ENCODE measurements at places on chromosomes 1 and 21.
A peak's percentile ranks its signal among the peaks of the same experiment; 100 is the strongest.

- DNase-seq, result no peak
Measured at GRCh38 chr1:165279882-165280281, 76.6 kb downstream of the LMX1A start.

DNA sequence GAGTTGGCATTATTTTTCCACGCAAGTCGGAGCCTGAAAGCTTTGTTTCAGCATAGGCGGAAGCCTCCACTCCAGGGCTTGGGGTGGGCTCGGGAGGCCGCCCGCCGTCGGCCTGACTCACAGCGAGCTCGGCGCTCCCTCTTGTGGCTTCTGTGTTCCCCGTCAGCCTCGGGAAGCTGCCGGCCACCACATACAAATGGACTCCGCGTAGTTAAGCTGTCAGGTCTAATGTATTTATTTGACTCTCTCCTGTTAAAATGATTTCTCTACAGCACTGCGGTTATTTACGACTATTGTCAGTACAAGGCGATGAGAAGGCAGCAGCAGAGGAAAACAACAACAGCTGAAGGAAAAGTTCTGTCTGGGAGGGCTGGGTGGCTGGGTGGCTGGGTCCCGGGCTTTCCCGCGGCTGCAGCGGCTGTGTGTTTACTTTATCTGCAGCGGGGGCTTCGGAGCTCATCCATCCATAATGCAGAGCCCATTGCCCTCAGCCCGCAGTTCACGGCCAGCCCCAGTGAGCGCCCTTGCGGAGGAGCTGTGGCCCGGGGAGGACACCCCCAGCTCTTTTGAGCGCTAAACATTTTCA is 375.7 kb upstream of the CAMK1G start:
- peak; percentile 17 for DNase-seq

- DNase-seq, result no peak
Measured at GRCh38 chr21:34182436-34182835, 109.1 kb downstream of the MRPS6 start.

DNA sequence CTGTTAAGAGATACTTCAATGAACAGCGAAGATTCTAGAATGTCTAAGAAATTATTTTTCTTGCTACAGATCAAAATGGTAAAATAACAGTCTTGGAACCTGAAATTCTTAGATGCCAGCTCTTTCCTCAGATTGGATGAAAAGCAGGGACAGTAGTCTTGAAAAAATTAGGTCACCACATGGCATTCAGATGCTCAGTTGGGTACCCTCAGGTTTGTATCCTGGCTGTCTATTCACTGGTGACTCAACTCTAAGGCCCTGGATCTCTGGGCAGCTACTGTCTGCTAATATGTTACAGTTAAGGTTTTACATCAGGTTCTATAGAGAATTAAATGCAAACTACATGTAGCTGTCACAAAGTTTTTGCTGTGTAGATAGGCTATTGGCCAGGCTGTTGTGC is 528.9 kb upstream of the ADAMTS5 start:
- DNase-seq, result no peak

GRCh38 chr1:15011661-15012060 is 141.9 kb upstream of the TMEM51 start:
- DNase-seq, result no peak

DNA sequence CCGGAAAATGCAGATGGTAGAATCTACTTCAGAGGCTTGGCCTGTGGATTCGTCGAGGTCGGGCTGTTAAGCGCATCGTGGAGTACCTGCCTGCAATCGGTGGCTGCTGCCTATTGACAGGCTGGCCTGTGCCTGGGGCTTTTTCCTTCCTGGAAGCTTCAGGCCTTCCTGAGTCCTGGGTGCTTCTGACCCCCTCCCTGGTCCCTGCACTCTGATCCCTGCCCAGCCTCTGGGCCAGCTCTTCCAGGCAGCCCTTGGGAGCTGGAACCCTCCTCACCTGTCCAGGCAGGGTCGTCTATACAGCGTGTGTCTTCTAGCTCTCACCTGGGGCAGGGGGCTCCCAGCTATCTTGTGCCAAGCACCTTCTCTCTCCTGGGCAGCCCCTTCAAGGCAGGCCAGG is 40.0 kb upstream of the TNFRSF1B start:
- no peak for DNase-seq

- DNase-seq, result no peak
Measured at GRCh38 chr1:66371233-66372005, 162.5 kb upstream of the SGIP1 start.

- no peak for DNase-seq
Measured at GRCh38 chr1:160907976-160908375, 23.0 kb upstream of the ITLN1 start.

GRCh38 chr1:235910357-235911299 is 43.9 kb upstream of the LYST start:
- DNase-seq, result no peak

DNA sequence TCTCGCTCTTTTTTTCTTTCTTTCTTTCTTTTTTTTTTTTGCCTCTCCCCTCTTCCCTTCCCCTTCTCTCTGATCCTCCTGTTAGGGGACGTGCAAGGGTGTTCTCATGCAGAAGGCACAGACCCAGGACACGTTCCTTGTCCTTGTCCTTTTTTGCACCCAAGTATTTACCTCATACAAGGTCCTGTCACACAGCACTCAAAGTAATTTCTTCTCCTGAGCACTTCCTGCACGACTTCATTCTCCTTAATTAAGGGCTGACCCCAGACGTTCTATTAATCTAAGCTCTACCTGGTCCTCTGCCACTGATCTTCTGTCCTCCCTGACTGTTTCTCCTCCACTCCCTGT is 424 bp upstream of the PCNX2 start:
- DNase-seq, result no peak

DNA sequence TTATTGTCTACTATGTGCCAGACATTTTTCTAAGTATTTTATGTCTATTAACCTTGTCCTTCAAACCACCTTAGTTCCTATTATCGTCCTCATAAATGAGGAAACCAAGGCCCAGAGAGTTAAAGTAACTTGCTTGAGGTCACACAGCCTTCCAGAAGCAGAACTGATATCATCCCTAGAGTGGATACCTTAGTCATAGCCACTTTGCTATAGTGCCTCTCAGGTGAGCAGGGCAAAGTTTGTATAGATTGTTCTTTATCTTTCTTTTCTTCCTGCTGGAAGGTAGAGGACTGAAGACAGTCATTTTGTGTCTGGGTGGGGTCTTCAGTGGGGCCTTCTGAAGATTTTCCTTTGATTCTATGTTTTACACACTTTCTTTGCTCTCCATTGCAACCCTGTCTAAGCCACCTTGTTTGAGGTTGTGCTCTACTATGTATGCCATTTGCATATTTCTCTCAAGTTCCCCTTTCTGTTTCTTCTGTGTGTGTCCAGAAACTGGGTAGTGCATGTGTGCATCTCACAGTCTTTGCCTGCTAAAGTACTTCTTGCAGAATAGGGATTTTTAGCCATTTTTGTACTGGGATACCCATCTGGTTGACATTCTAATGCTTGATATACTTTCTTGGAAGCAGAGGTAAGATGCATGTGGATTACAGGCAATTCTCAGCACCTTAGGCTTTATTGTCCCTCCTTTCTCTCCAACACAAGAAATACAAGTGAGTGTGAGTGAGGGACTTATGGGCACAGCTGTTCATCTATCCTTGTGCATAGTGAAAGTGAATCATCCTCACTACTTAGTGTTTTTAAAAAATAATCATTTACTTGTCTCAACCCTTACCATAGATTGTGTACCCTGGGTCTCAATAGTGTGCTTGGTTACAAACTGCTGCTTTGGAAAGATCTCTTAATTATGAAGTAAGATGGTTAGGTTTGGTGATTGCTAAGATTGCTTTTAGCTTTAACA is 207.6 kb upstream of the HMCN1 start:
- DNase-seq, result peak; percentile 65

Data from germinal center (tissue), 1 donor.